Gastroesophageal sphincter (tissue), 4 donors: ENCODE measurements at places on chromosomes 4 and X.

DNA sequence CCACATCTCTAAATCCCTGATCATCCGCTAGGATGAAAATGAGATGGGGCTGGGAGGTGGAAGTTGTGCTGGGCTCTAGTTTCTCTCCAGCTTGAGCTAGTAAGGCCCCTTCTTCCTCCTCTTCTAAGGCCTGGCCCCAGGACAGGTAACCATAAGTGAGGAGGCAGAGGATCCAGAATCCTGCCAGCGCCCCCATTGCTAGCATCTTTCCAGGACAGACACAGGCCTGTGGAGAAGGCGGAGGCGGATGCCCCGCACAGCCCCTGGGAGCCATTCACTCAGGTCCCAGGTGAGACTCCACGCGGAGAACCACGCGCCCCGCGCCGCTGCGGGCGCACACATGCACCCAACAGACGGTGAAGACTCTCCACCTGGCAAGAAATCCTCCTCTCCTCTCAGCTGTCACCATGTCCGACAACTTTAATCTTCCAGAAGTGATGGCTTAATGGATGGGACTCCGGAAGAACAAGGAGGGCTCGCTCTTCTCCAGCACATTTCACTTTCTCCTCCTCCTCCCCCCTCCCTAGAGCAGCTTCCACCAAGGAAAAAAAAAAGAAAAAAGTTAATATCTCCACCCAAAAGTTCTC lies 793 bp downstream of the ARSJ start:
- ATAC-seq = peak; percentile 25

DNA sequence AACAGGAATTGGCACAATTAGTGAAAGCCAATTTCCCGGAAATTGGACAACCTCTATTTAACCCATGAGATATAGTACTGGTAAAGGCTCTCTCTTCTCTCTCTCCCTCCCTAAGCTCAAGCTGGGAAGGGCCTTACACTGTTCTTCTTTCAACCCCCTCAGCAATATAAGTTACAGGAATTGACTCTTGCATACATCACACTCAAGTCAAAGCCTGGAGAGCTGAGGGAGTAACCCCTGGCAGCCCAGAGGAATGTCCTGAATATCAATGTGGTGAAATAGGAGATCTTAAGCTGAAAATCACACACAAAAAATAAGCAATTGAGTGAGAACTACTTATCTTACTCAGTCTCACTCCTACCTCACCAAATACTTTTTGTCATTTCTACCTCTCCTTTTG lies 186.9 kb upstream of the SPOCK3 start:
- ATAC-seq = no peak

DNA sequence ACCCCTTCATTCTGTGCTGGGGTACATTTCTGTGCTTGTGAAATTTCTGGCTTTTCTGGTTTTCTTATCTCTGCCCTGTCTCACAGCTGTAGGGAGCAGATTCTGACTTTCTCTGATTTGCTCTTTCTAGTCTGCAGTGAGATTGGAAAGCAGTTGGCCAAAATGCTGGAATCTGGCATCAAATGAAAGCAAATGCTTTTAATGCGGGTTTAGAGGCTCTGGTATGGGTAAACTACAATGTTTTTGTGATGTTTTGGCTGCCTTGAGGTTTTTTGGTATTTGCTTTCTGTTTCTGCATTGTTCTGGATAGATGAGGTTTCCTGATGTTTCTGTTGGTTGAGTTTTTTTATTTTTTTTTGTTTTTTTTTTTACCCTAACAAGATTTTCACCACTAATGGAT lies 23.8 kb downstream of the SMIM20 start:
- no peak for ATAC-seq

- ATAC-seq = no peak
Observed at GRCh38 chr4:100898844-100899243, 381.0 kb upstream of the EMCN start.

DNA sequence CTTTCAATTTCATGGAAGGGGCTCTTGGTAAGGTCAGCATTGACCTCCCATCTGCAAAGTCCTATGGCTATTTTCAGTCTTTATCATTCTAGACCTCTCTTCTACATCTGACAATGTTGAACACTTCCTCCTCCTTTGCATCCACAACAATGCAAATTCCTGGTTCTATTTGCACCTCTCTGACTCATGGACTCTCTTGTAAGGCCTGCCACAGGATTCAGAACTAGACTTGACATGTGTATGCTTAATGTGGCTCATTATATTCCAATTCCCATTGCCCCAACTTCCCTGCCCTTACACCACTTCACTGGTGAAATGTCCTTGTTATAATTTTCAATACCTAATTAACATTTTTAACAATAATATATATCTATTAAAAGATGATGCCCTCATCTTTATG lies 314.3 kb upstream of the FGF13 start:
- ATAC-seq = no peak

- ATAC-seq = peak; percentile 88
Observed at GRCh38 chr4:37970702-37971101, 10.5 kb downstream of the PTTG2 start.
